ENCODE measurements at places on chromosomes 7 and 10. TPM values are rescaled to one million over a fixed set of nuclear protein-coding genes. Genes with fewer than 3 reads are reported as not detected.

FAM221A gene
- total RNA-seq, result 29.9 TPM

CCL26 gene
- 6.2 TPM for total RNA-seq

EPHA1 gene
- total RNA-seq, result 119 TPM

PSMG3 gene
- 28.3 TPM for total RNA-seq

OPALIN gene
- not detected for total RNA-seq
